ENCODE measurements at places on chromosomes 5 and 9.

- DNase-seq, result no peak
These were observed 250.5 kb downstream of the NR2F1-AS1 start for GRCh38 chr5:93330506-93330905.

GRCh38 chr9:94644543-94644942 is 5.2 kb upstream of the FBP1 start:
- no peak for DNase-seq

DNA sequence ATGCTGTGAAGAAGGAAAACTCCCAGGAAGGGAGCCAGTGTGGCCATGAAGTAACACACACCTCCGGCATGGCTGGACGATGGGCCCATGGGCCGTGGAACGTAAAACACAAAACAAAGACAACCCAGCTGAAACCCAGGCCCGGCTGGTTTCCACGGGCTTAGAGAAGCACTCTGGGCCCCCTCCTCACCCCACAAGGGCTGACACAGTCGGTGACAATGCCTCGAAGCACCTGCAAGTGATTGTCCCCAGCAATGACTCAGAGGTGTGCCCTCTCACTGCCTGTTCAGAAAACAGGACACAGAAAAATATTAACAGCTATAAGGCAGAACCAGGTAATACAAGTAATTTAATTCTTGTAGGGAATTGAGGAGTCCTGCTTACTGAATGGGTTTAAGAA is 135.3 kb downstream of the ROR2 start:
- DNase-seq, result no peak

DNA sequence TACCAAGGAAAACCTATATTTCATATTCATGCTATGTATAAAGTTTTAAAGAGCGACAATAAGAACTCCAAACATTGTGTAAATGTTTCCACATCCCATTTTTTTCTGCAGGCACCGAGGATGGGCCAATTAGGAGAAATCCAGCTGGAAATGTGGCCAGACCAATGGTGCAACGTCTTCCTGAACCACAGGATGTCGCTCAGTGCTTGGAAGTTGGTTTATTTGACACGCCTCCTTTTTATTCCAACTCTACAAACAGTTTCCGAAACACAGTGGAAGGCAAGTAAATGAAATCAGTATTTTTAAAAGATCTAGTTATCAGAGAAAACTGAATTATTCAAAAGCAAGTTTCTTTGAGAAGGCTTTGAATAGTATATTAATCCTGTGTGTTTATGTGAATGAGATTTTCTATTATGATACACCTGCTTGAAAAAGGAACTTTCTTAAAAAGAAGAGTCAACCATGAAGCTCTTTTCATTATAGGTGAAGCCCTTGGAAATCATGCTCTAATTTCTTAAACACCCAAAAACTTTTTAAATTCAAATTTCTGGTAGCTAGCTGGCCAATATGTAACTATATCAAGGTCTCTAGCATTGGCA is 9.1 kb downstream of the TYRP1 start:
- DNase-seq, result peak; percentile 78

GRCh38 chr5:154071799-154072413 is 33.1 kb downstream of the MFAP3 start:
- no peak for DNase-seq

GRCh38 chr5:133273661-133274596 is 222.1 kb downstream of the HSPA4 start:
- peak; percentile 65 for DNase-seq

- no peak for DNase-seq
These were observed 66.0 kb upstream of the ZFAND5 start for GRCh38 chr9:72431036-72431435.

GRCh38 chr9:131204285-131204684 is 72.0 kb downstream of the FAM78A start:
- DNase-seq, result no peak

- DNase-seq, result no peak
These were observed 65.4 kb downstream of the PTPDC1 start for GRCh38 chr9:94149696-94150095.

DNA sequence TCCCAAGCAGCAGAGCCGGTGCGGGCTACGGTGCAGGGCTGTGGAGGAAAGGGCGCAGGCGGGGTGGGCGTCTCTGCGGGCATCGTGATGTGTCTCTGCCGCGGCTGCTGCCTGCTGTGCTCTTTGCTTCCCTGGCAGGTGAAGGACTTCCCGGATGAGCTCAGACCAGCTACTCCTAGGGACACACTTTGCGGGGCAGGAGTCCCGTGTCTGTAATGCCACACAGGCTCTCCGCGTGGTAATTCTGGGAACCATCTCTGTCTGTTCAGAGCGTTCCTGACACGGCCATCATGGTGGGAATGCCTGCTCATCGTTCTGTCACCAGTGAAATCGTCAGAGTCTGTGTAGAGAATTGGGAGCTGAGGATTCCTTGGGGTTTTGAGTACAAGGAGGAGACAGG is 235.5 kb downstream of the FANCC start:
- DNase-seq, result no peak

- DNase-seq, result no peak
These were observed 469.3 kb downstream of the SPATA31D1 start for GRCh38 chr9:82457891-82458290.

DNA sequence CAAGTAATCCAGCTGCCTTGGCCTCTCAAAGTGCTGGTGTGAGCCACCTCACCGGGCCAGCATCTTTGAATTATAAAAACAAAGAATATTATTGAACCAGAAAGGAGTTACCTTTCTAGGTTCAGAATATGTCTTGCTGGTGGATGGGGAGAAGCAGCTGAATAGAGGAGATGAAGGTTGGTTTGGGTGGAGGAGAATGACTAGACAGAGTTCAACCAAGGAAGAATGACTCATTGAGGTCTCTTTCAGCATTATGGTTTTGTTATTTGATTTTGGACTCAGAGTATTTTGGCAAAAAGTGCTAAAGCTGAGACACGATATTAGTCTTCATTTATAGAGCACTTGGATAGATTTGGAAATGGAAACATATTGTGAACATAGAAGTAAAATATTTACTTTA is 75.2 kb upstream of the MPDZ start:
- DNase-seq, result peak; percentile 33
